ENCODE measurements at places on chromosomes 6 and 20.

- H3K4me3 ChIP-seq: no peak overlapping the region
- H3K4me1 ChIP-seq: no peaks in the 10 kb centered on the region
- no peak for DNase-seq
- H3K27ac ChIP-seq: no peak overlapping the region
- H3K36me3 ChIP-seq: no peaks in the 10 kb centered on the region
Observed at GRCh38 chr6:170080828-170081371, 210.0 kb downstream of the DLL1 start.

DNA sequence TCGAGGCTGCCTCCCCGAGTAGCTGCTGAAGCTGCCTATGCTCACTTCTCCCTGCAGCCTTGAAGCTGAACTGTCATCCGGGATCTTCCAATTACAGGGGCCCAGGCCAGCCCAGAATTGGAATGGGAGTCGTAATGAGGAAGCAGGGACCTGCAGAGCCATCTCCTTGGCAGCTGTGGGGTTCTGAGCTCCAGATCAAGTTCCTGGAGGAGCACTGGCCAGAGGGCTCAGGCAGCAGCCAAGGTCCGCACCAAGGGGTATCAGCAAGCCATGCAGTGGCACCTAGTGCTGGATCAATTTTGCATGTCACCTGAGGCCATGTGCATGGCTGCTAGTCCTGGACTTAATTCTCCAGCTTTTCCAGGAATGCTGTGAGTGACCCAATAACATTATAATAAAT, 163.2 kb upstream of the TSHZ2 start:
- H3K36me3 ChIP-seq: no peaks in the 10 kb centered on the region
- DNase-seq: no peak
- H3K27ac ChIP-seq: no peak overlapping the region
- no peaks in the 10 kb centered on the region for H3K27me3 ChIP-seq
- no peak overlapping the region for H3K4me3 ChIP-seq

GRCh38 chr6:3458706-3459421, 2.0 kb upstream of the SLC22A23 start:
- H3K27me3 ChIP-seq: peaks cover 11% of the 10 kb centered on the region
- no peaks in the 10 kb centered on the region for H3K36me3 ChIP-seq
- no peak overlapping the region for H3K27ac ChIP-seq
- no peak for DNase-seq
- H3K4me3 ChIP-seq: no peak overlapping the region
- peaks cover 5% of the 10 kb centered on the region for H3K4me1 ChIP-seq

GRCh38 chr6:3778701-3779573, 27.4 kb upstream of the PXDC1 start:
- DNase-seq: no peak
- no peaks in the 10 kb centered on the region for H3K36me3 ChIP-seq
- no peak overlapping the region for H3K4me3 ChIP-seq
- H3K27me3 ChIP-seq: no peaks in the 10 kb centered on the region

DNA sequence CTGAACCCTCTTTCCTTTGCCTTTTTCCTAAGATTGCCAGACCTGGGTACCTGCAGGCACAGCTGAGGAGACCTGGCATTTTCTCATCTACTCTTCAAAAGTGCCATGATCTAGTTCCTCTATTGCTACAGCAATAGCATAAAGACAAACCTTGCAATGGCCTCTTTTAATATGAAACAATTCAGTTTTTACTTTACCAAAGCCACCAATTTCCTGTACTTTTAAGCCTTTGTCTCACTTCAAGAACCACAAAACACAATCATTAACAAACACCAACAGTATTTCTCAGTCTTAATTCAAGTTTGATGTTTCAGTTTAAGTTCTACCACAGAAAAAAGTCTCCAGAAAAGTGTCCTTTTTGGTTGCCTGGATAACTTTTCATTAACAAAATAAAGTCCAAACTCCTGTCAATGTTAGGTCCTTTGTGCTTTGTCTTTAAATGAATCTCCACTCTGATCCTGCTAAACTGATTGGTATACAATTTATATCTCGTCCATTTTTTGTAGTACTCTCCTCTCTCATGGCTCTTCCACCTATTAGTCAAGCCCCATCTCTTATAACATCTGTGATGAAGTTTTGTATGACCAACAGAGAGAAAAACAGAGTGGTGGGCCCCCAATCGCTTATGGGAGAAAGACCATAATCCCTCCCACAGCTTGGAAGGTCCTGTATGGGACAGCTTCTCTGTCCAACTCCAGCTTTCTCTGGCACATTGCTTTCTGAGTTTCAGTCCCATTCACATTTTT, 50.5 kb upstream of the THEMIS start:
- H3K27me3 ChIP-seq: no peaks in the 10 kb centered on the region
- DNase-seq: peak; percentile 43
- H3K27ac ChIP-seq: no peak overlapping the region
- H3K36me3 ChIP-seq: no peaks in the 10 kb centered on the region

GRCh38 chr20:23005776-23006175, 29.3 kb upstream of the SSTR4 start:
- H3K27me3 ChIP-seq: no peaks in the 10 kb centered on the region
- H3K4me1 ChIP-seq: no peaks in the 10 kb centered on the region
- no peaks in the 10 kb centered on the region for H3K36me3 ChIP-seq
- no peak for DNase-seq

GRCh38 chr20:23879811-23880374, 345 bp upstream of the CST5 start:
- no peak overlapping the region for H3K4me3 ChIP-seq
- no peaks in the 10 kb centered on the region for H3K4me1 ChIP-seq
- no peak overlapping the region for H3K27ac ChIP-seq
- H3K27me3 ChIP-seq: no peaks in the 10 kb centered on the region
- DNase-seq: no peak

DNA sequence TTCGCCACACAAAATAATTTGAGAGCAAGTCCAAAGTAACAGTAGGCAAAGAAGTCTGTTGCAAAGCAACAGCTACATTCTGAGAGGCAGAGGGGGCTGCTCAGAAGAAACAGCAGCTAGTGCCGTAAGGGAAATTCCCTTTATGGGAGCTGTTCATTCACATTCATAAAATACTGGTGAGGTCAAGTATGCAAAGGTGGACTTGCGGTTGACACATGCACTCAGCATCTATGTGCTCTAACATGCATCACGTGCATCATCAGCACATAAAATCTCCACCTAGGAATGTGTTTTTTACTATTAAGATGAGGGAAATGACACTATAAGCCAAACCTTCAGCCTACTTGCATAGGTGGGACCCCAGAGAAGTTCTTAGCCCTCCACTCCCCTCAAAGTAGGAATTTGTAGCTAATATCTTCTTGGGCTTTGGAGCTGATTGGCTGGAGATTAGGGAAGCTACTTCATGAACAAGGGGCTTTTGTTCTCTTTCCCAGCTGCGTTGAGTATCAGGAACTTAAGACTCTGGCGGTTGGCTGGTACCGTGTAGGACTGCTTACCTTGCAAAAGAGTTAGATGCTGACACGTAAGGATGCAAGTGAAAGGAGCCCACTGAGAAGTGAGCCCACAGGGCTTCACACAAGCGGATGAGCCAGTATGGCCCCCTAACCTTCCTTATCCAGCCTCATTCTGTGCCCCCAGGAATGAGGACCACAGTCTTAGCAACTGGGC, 12.4 kb downstream of the CST3 start:
- H3K4me3 ChIP-seq: no peak overlapping the region
- H3K36me3 ChIP-seq: no peaks in the 10 kb centered on the region
- 0 out of 2 replicates have a peak, but pooled peaks cover 6% of the 10 kb centered on the region for H3K4me1 ChIP-seq
- H3K27me3 ChIP-seq: no peaks in the 10 kb centered on the region

- H3K27ac ChIP-seq: no peak overlapping the region
- H3K4me1 ChIP-seq: no peaks in the 10 kb centered on the region
- no peaks in the 10 kb centered on the region for H3K36me3 ChIP-seq
- no peak for DNase-seq
- H3K27me3 ChIP-seq: no peaks in the 10 kb centered on the region
Observed at GRCh38 chr6:82603871-82604270, 240.3 kb downstream of the TPBG start.

- no peaks in the 10 kb centered on the region for H3K27me3 ChIP-seq
- no peak for DNase-seq
- no peak overlapping the region for H3K4me3 ChIP-seq
- no peaks in the 10 kb centered on the region for H3K4me1 ChIP-seq
Observed at GRCh38 chr6:76615395-76615794, 542.9 kb upstream of the IMPG1 start.

DNA sequence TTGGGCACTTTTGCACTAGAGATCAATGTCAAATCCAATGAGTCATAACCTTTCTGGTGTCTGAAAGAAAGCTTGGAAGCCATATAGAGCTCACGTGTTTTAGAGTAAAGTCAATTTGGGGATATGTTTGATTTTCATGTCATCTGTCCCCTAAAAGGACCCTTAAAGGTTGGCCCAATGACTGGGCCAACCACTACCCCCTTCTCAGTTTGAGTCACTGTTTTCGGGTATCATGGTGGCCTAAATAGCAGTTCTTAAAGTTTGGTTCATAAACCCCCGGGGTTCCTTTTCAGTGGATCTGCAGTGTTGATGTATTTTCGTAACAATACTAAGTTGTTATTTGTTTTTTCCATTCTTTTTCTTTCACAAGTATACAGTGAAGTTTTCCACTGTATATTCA, 327.6 kb downstream of the PRL start:
- H3K36me3 ChIP-seq: no peaks in the 10 kb centered on the region
- no peaks in the 10 kb centered on the region for H3K4me1 ChIP-seq
- H3K27ac ChIP-seq: no peak overlapping the region
- no peak overlapping the region for H3K4me3 ChIP-seq
- no peaks in the 10 kb centered on the region for H3K27me3 ChIP-seq

- no peak for DNase-seq
- H3K36me3 ChIP-seq: no peaks in the 10 kb centered on the region
- no peak overlapping the region for H3K4me3 ChIP-seq
- H3K27me3 ChIP-seq: no peaks in the 10 kb centered on the region
- no peaks in the 10 kb centered on the region for H3K4me1 ChIP-seq
- no peak overlapping the region for H3K27ac ChIP-seq
Observed at GRCh38 chr6:55255113-55255512, 72.2 kb upstream of the GFRAL start.

Measured in MM.1S (cell line).